ENCODE measurements at places on chromosomes 6 and 20.

GRCh38 chr6:35238843-35239289 is 20.7 kb upstream of the ZNF76 start:
- DNase-seq, result no peak

- DNase-seq, result no peak
Measured at GRCh38 chr6:385614-386013, 5.9 kb upstream of the IRF4 start.

DNA sequence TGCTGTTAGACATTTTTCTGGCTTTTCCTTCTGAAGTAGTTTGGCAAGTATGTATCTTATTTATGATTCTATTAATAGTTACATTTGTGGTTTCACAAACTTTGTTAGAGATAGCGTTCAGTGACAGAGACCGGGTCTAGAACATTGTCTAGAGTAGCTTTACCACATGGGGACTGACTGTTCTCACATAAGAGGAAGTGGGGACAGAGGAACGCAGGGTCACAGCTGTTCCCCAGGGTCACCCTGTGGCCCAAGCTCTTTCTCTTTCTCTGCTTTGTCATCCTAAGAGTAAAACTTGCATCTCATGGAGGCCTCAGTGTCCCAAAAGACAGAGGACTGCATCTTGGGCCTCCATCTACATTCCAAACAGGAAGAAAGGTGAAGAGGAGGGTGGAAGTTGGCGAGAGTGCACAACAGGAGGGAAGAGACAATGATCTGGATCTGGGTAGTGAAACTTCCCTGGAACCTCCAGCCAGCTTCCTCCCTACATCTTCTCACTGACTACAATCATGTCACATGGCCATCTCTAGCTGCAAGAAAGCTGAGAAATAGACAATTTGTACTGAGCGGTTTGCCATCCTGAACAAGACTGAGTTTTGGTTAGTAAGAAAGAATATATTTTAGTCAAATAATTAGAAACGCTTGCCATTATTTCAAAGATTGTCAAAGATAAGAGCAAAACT is 645.8 kb upstream of the ARID1B start:
- no peak for DNase-seq

- DNase-seq, result peak; percentile 77
Measured at GRCh38 chr6:41503827-41504465, 42.2 kb upstream of the FOXP4 start.

DNA sequence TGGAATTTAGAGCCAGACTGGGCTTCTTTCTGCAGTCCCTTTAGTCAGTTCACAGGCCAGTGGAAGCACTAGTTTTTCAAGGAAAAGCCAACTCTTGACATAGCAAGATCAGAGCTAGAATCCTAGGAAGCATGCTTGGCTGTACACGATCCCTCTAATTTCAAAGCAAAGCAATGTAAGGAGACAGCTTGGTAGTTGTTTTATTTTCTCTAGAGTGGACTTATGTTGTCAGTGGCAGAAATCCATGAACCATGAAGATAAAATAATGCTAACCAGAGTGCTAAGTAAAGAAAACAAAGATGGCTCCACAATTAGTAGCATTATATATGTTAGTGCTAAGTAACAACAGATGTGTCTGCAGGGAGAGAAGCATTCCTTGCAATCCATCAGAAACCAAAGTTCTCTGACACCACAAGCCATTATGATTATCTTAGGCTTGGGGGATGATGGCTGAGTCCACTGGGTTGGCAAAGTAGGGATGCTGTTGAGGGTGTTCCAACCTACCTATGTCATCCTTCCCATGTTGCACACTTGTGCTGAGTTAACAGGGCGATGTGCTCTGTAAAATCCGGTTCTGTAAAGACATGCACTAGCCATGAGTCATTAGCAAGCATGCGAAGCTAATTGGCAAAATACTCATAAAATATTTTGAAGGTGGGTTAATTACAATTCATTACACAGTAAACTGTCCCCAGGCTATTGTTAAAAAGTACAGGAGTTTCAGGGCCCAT is 115.2 kb downstream of the BMP2 start:
- DNase-seq, result peak; percentile 75

DNA sequence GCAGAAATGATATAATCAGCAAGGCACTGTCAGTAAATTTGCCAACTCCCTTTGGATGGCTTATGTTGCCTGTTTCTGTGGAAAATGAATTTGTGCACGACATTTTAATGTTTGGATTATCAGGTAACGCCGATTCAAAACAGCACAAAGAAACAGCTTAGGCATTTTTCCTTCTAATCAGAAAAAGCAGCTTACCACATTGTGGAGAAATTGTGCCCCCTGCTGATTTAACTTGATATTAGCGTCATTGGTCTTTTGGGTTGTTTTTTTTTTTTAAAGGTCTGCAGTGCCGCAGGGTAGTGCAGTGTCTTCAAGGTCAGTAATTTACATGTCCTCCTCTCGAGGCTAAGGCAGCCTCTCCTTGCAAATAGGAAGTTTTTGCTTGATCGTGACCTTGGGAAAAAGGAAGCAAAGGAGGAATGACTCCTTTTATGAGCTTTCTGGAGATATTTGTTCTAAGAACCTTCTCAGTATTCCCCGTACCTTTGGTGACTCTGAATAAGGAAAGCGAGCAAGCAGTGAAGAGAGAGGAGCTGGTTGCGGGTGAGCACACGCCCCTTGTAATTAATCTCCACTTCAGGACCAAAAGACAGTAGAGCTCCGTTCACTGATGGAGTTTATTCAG is 79.1 kb downstream of the ELOVL4 start:
- DNase-seq, result peak; percentile 41

DNA sequence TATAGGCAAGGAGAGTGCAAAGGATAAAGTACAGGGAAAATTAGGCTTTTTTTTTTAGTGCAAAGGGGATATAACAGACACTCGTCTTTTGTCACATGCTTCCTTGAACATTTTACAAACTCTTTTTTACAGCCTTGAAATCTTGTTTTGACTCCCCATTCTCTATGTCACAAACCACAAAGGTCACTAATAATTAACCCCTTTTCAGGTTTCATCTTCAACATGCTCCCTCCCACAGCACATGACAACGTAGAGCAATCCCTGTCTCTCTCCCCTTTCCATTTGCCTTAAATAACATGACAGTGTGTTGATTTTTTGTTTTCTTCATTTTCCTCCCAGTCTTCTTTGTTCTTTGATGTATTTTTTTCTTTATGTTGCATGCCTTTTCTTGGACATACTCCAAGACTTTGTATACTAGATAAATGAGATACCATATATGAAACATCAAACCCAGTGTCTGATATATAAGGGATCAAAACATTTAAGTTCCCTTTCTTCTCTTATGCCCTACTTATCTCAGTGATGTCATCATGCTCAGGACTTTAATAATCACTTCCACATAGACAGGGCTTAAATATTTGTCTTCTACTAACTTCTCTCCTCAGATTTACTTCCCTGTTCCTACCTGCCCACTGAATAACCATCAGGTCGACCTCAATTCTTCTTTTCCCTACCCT is 378.7 kb upstream of the HSF2 start:
- no peak for DNase-seq

GRCh38 chr6:715709-716491 is 23.0 kb upstream of the EXOC2 start:
- DNase-seq, result no peak

GRCh38 chr20:39489986-39490560 is 527.9 kb downstream of the DHX35 start:
- DNase-seq, result no peak

GRCh38 chr6:157273756-157274470 is 49.4 kb downstream of the TMEM242 start:
- DNase-seq, result no peak

DNA sequence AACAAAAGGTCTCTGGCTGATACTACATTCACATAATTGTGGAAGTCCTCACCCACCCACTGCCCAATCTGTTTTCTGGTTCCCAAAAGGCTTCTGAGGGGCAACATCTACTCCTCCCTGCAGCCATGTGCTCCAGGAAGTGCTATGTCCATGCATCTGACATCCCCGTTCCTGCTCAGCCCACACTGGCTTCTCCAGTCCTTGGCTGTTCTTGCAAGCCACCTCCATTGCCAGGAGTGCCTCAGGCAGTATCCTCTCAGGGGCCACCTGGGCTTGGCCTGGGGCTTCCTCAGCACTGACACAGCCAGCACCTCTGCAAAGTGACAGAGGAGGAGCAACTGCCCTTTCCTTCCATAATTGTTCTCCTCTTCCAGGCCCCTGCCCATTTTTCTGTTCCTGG is 18.3 kb downstream of the ARHGAP18 start:
- no peak for DNase-seq

- DNase-seq, result peak; percentile 4
Measured at GRCh38 chr6:99432877-99433276, 7.8 kb upstream of the PNISR start.

GRCh38 chr20:38859070-38859690 is 53.7 kb downstream of the PPP1R16B start:
- DNase-seq, result no peak

GRCh38 chr6:24831771-24832716 is 33.3 kb upstream of the ARMH2 start:
- peak; percentile 11 for DNase-seq

DNA sequence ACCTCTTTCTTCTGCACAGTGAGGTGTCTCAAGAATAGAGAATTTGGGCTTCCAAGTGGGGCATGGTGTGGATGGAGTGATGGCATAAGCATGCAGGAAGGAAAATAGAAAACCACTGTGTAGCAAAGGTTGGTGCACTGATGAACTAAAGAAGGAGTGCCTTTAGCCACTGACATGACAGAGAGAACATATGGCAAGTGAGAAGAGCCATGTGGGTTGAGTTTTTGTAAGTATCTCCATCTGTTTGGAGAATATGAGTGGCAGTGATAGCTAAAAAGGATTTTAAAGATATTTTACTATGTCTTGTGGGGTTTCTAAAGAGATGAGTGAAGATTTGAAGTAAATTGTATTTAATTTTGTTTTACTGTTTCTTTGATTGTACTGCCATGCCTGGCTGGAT is 160.5 kb upstream of the GRIK2 start:
- DNase-seq, result no peak

DNA sequence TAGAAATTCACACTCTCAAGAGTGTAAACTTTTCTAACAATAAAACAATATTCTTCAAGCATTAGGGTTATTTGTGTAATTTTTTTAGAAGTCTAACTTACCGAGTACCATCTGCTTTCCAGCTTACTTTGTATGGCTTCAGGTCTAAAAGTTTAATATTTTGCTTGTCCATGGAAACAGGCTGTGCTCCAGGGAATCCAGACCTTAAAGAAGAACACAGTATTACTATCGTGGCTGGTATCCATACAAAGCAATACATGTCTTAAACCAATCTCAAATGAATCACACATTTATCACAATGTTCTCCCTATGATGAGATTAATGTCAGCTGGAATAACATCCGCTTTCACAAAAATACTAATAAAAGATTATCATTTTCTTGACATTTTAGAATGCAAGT is 73.0 kb downstream of the RNGTT start:
- no peak for DNase-seq

DNA sequence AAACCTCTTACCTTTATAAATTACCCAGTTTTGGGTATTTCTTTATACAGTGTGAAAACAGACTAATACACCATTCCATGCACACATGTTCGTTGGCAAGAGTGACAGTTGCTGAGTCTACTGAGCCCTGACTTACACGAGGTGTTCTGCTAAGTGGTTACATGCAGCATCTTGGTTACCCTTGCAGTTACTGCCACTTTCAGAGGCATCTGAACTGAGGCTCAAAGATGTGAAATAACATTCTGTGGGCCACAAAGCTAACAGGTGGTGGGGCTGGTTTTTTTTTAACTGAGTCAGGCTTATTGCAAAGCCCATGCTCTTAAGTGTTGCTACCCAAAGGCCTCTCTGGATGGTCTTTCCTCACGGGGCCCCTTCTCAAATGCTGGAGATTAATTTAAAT is 54.4 kb upstream of the GTSF1L start:
- DNase-seq, result no peak

DNA sequence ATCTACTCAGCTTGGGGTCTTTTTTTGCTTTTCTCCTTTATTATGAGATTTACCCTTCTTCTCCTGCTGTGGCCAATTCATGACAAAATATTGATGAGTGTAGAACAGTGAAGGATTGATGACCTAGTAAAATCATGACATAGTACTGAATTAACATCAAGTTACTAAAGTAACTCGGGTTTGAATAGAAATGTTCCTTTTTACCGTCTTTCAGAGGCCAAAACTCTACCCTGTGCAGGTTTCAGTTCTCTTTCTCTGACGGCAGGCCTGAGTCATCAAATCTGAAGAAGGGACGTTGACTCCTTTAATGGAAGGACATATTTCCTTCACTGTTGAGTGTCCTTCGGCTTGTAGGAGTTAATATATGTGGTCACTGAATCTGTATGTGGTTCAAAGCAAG is 80.7 kb downstream of the RREB1 start:
- no peak for DNase-seq

Measured in astrocyte (in vitro differentiated cells and primary cell).